ENCODE measurements at places on chromosomes 5 and 9.

DNA sequence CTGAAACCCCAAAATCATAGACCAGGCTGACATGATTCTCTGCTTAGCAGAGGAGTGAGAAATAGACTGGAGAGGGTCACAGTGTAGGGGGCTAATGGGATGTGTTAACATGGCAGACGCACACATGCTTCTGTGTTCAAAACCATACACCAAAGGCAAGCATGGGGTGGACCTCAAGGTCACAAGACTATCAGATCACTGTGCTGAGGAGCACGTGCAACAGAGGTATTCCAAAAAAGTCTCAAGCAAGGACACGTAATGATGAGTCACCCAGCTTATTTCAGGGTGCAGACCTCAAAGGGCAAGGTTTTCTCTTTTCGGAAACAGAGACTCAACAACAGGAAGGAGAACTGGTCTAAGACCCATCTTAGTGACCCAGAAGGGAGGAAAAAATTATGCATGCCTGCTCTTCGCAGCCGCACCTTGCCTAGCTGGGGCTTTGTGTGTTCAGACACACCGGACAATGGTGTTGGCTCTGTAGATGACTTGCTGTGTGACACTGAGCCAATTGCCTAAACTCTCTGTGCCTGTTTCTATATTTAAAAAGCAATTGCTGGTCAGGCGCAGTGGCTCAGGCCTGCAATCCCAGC, 20.3 kb downstream of the WHRN start:
- peak; percentile 64 for DNase-seq

DNA sequence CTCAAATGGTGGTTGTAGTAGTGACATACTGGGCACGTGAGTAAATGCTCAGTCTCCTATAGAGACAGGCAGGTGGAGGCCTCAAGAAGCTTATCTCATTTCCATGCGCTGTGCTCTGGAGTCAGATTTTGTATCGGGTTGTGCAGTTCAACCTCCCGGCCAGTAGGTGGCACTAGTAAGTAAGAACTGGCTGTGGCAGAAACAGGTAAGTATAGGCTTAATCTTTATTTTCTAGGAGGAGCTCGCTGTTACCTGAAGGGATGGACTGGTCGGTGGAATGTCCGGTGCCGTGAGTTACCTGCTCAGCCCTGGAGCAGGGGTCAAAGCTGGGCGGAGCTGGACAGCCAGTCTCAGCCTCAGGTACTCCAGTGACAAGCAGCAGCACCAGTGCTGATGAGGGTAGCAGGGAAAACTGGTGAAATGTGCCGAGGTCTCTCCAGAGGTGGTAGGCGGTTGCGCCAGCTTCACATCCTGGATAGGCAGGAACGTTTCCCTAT, 880.1 kb upstream of the SEMA6A start:
- DNase-seq, result peak; percentile 55

- DNase-seq, result no peak
Observed at GRCh38 chr5:100772006-100772405, 131.1 kb downstream of the ST8SIA4 start.

GRCh38 chr5:118007262-118007661, 981.1 kb downstream of the DTWD2 start:
- no peak for DNase-seq

- DNase-seq, result no peak
Observed at GRCh38 chr9:69495296-69495695, 170.3 kb downstream of the ENTREP1 start.

GRCh38 chr9:25845867-25846266, 167.6 kb upstream of the TUSC1 start:
- no peak for DNase-seq

GRCh38 chr5:68240202-68240601, 24.6 kb downstream of the PIK3R1 start:
- peak; percentile 32 for DNase-seq

DNA sequence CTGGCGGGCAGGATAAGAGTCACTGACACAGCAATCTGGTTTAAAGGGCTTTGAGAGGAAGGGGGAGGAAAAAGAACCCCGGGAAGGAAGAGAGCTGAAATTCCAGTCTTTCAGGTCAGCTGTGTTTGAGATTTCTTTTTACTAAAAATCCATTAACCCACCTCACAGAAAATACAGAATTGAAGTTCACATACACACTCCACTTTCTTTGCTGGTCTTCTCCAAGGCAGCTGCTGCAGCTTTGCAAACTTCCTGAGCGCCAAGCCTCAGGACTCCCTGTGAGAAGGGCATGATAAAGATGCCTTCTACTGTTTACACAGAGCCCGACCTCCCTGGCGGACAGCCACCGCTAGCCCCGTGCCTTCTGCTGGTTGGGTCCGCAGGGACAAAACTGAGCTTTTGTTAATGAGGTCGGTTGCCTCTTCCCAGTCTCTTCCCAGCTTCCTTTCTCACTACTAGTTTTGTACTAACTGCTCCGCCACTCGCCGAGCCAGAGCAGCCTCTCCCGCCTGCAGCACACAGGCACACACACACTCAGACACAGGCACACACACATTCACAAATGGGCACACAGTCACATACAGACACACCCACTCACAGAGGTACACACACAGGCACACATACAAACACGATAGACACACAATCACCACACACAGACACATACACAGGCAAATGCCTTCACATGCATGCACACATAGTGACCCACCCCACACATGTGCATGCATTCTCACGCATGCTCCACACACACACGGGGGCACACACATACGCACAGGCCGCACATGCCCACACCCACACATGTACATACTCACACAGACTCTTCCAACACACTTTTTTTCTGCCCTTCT, at the start of gene FREM1:
FREM1 (minus strand) TSS at position 468 of the 845 bp plus-strand sequence. CDS start 41,451 bp downstream, outside the sequence.
- no peak for DNase-seq

DNA sequence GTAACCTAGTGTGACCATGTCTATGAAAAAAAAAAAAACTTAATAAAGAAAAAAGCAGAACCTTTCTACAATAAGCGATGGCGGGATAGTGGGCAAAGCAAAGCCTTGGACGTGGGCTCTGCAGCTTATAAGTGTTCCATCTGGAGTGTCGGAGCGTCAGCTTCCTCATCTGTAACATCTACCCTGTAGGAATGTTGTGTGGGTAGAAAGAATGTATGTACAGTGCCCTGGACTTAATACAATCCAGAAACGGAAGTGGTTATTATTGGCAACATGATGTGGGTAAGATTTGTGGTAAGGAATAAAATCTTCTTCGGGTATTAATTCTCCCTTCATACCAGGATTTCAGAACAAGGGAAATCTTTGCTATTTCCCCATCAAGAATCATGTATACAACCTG, 66.5 kb downstream of the SEMA5A start:
- no peak for DNase-seq

- DNase-seq, result no peak
Observed at GRCh38 chr5:168658394-168658793, 79.2 kb upstream of the PANK3 start.

DNA sequence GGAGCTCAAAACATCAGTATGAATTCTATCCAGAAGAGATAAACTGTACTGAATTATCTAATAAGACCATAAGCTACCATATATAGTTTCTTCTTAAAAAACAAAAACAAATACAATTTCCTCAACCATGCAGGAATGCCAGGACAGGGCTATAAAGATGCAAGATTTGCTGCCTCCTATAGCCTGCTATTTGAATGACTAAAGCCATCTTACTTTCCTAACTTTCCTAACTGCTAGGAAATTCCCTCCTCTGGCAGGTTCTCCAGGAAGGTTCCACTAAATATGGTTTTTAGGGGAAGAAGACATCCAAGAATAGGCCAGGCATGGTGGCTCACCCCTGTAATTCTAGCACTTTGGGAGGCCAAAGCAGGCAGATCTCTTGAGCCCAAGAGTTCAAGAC, 15.1 kb downstream of the KIF27 start:
- no peak for DNase-seq

GRCh38 chr5:73337586-73338255, 110.9 kb downstream of the FOXD1 start:
- DNase-seq, result no peak

DNA sequence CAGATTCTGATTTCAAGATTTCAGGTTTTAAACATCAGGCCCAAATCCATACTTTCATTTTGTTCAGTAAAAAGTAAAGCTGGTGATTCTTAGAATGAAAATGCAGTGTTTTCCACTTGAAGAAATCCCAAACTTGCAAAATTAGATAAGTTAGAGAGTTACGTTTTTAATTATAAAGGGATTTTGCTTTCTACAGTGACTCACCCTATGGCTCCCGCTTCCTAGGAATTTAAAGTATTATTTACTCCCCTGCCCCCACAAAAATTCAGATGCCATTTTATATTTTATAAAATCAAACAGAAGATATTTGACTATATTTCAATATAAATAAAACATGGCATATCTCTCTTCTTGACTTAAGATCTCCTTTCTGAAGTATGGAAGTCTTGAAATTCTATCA, 402.9 kb downstream of the ZSWIM6 start:
- no peak for DNase-seq

- peak; percentile 57 for DNase-seq
Observed at GRCh38 chr9:130765137-130766020, 69.7 kb upstream of the ABL1 start.

DNA sequence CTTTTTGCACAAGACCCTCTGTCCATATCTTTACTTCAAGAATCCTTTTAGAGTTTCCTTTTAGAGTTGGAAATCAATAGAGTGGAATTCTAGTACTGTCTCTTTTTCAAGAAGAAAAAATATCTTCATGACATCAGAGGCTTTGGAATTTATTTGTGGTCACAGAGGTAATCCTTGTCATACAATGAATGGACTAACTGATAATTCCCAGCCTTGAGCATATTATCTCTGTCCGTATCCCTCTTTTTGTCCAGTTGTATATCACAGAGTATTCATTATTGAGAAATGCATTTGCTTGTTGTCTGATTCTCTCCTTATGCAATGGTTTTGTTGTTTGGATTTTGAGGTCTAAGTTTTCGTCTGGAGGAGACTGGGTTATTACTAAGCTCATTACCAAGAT, 82.0 kb upstream of the HAPLN1 start:
- DNase-seq, result no peak

GRCh38 chr9:134433909-134434882, 107.9 kb downstream of the RXRA start:
- no peak for DNase-seq

DNA sequence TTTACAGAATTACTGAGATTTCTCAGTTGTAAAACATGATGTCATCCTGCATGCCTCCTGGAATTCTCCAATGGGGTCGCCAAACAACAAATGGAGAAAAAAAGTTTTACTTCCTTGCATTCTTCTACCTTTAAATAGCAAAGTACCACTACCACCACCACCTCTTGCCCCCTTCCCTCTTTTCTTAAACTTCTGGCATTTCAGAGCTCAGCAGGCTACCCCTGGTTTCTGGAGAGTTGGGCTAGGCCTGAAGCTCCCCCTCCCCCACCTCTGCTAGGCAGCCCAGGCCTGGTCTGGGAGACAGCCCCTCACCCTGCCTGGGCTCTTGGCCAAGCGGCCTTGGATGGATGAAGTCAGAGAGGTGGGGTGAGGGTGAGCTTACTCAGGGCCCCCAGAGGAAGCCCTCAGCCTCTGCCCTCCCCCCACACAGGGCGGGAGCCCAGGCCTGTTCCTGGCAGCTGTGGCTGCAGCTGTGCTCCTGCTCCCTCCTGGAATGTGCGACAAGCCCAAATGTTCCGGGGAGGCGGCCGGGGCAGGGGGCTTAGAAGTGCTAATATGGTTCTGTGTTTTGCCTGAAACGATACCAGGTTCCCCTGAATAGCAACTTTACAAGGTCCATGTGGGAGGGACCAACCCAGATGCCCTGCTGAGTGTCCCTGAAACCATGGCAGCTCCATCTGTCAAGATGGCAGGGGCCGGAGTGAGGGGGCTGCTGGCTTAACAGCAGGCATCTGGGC, 6.0 kb upstream of the CCIN start:
- no peak for DNase-seq

DNA sequence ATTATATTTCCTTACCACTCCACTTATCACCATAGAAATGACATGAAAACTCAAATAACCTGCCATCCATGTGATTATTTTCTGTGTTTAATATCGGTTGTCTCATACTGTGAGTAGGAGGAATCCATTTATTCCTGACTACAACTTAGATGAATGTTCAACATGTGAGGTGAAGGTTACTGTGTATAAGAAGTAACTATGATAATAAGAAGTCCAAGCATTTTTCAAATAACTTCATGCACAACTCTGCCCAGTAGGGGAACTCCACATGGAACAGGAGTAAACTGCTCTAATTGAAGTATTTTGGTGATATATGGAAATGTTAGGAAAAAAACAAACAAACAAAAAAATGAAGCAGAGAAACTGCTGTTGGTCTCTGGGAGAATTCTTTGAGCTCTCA, 447.5 kb upstream of the GRIN3A start:
- no peak for DNase-seq

GRCh38 chr9:96376891-96377874, 6.3 kb downstream of the SLC35D2 start:
- no peak for DNase-seq

DNA sequence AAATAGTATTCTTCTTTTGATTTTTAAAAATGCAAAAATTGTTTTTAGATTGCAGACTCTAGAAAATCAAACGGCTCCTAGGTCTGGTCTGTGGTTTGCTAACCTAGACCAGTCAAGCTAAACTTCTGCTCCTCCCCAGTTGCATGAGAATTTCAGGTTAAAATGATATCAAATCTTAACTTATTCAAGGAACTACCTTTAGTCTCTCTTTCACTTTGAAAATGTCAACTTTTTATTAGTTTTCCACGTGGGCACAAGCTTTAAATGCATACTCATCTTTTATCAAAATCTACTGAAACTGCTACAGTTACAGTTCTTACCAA, 8.8 kb downstream of the CAMK4 start:
- DNase-seq, result no peak

- DNase-seq, result no peak
Observed at GRCh38 chr5:370311-370958, 48.9 kb downstream of the AHRR start.

- no peak for DNase-seq
Observed at GRCh38 chr5:58923355-58923754, 340.5 kb downstream of the RAB3C start.

DNA sequence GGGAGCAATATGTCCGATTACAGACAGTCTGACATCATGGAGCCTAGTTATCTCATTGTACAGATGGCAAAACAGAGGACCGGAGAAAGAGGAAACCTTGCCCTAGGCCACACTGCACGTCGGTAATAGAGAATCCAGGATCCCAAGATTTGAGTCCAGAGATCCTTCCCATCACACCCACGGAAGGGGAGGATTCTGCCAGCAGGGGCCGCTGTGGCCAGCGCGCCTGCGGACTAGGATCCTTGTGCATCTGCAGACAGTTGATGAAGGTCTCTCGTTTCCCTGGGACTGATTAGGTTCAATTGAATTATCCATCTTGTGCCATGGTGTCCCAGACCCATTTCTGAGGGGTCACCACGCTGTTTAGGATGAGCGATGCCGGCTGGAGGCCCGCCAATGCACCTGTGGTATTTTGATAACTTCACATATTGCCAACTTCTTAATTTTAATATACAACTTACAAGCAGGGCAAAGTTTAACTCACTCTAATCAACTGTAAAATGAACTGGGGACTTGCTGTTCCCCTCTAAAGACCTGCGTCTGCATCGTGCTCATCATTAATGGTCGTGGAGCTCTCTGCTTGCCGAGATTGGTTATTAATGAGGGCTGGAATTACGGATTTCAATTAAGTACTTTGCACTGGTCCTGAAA, 592.7 kb upstream of the BRINP1 start:
- peak; percentile 35 for DNase-seq

GRCh38 chr5:10556289-10556807, 7.5 kb upstream of the ANKRD33B start:
- DNase-seq, result no peak

Data from GM10248 (cell line).